ENCODE measurements at places on chromosomes 16 and 17. TPM values are rescaled to one million over a fixed set of nuclear protein-coding genes. Genes with fewer than 3 reads are reported as not detected.

GRCh38 chr17:4548061-4548461, 7.1 kb downstream of the MYBBP1A start:
- no peak for DNase-seq

GRCh38 chr17:60798576-60798975, 120.9 kb downstream of the BCAS3 start:
- DNase-seq = no peak

DNA sequence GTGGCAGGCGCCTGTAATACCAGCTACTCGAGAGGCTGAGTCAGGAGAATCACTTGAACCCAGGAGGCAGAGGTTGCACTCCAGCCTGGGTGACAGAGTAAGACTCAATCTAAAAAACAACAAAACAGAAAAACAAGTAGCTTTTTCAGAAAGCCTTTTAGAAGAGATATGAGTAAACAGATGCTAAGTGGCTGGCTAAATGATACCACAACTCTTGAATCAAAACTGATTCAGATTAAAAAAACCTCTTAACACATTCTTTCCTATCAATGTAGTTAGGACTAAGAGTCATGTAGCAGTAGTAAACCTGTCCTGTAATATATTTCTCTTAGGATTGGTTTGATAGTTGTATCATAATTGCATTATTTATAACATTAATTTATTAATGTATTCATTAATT, 23.0 kb downstream of the PPM1D start:
- no peak for DNase-seq

DNA sequence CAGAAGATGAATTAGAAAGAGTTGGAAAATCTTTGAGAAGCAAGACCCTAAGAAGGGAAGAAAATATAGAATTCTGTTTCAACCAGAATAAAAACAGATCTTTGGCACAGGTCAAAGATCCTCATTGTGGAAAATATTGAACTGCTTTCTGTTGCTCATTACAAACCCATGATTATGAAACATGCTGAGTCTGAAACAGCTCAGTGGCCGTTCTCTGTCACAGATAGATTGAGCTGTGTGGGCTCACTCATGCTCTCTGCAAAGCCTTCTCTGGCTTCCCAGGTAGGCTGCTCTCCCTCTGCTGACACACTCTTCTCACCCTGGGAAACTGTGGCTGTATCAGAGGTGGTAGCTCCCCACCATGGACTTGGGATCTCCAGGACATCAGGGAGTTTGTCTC, 3.4 kb upstream of the KRT38 start:
- DNase-seq = peak; percentile 28

GRCh38 chr16:72380283-72380682, 208.3 kb upstream of the PMFBP1 start:
- no peak for DNase-seq

GRCh38 chr17:41013181-41013580, 4.3 kb upstream of the KRTAP3-1 start:
- no peak for DNase-seq

CFAP97D1 gene
- 0.03 TPM for polyA plus RNA-seq

SP6 gene
- 0.32 TPM for polyA plus RNA-seq

CTF1 gene
- 13.8 TPM for polyA plus RNA-seq

DOK4 gene
- polyA plus RNA-seq = 30.1 TPM

Data from IMR-90 (cell line).